SW 1271 (cell line): ENCODE measurements at places on chromosomes 5 and 9.

- DNase-seq = no peak
Measured at GRCh38 chr9:85700330-85700729, 41.4 kb downstream of the AGTPBP1 start.

- no peak for DNase-seq
Measured at GRCh38 chr5:110354915-110355644, 371.4 kb downstream of the TMEM232 start.

DNA sequence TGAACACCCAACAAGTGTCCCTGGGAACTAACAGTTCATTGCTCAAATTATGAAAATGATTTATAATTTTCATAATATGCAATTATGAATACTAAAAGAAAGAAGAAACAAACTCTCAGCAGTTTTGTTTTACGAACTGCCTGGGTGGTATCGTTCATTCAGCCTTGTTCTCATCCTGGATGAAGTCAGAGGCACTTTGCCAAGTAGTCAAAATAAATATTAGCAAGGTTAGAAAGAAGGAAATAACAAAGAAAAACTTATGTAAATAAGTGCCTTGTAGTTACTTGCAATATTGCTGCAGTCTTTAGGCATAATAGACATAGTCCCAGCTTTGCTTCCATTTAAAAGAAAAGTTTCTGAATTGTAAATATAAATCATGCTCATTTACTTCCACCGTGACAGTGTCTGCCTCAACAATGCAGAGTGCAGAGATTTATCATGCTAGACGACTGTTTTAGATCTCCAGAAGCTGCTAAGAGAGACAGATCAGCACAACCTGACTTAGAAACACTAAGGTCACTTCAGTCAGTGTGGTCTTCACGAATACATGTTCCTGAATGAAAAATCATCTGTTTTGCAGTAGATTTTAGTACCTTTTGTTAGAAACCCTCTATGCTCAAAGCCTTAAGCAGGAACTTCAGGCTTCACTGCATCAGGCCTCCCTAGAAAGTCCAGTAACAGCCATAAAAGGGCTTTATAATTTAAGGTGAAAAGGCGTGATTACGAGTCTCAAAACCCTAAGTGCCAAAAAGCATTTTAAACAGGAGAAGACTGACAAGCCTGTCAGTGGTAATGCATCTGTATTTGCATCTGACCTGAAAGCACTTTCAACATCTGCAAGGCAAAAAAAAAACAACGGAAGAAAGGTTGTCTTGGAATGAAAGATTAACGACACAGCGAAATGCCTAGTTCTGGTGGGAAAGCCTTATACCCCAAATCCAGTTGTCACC lies 92.1 kb downstream of the TMEM167A start:
- no peak for DNase-seq

DNA sequence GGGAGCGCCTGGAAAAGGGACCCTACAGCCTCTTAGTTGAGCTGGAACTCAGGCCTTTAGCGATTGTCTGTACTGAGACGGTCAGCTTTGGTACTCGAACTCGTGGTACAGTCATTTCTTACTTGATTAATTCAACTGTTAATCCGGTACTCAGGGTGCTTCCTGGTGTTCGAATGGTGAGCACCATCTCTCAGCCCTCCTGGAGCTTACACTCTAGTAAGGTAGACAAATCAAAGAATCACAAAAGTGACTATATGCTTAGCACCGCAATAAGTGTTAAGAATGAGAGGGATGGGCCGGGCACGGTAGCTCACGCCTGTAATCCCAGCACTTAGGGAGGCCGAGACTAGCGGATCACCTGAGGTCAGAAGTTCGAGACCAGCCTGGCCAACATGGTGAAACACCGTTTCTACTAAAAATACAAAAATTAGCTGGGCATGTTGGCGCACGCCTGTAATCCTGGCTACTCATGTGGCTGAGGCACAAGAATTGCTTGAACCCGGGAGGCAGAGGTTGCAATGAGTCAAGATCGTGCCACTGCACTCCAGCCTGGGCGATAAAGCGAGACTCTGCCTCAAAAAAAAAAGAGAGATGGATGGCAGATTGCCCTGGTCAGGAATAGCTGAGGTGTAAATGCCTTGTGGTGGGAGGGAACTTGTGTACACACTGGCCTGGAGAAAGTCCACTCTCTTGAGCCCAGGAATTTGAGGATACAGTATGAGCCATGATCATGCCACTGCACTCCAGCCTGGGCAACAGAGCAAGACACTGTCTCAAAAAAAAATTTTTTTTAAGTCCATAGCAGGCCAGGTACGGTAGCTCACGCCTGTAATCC lies 981 bp downstream of the TCOF1 start:
- DNase-seq = no peak

DNA sequence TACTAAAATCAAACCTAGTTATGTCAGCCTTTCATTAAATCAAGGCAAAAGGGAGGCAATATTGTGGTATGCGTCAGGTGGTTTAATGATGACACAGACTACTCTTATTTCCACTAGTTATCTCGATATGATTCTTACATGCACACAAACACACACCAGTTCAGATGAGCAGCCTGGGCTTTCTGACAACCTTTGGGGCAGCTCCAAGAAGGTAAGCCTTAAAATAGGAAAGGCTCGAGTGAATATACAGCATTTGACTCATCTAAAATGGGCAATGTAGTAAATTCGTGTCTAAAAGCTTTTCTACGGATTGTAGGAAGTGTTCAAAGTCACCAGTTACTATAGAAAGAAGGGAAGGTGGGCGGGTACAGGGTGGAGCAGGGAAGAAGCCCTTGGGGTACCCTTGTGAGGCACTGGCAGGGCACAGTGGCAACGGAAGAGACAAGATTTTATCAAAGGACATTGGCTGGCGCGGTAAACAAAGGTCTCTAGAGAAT lies 1.9 kb downstream of the ANKH start:
- no peak for DNase-seq

- no peak for DNase-seq
Measured at GRCh38 chr5:142717582-142718215, 31.8 kb upstream of the FGF1 start.

DNA sequence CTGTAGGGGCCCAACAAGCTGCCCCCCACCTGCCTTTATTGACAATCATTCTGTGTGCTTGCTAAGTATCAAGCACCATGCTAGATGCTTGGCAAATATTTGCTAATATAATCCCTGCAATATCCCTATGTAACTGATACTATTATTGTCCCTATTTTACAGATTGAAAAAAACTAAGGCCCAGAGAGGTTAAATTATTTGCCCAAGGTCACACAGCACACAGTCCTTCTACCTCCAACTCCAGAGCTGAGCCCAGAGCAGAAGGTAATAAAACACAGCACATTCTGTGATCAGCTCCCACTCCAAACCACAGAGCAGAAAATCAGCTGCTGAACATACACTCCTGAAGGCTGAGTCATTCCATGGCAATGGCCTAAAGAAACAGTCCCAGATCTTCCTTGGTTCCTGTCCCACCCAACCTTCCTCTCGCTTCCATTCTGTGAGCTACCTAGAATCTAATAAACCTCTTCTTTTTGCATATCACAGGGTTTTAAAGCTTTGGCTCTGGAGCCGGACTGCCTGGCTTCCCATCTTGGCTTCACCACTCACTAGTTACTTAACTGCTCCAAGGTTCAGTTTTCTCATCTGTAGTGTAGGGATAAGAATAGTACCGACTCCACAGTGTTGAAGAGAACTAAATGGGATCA lies 66.7 kb upstream of the ADRA1B start:
- no peak for DNase-seq

GRCh38 chr5:169629847-169630548 lies 7.1 kb upstream of the DOCK2 start:
- peak; percentile 43 for DNase-seq

GRCh38 chr5:136081217-136081591 lies 51.4 kb upstream of the SMAD5 start:
- no peak for DNase-seq

- DNase-seq = no peak
Measured at GRCh38 chr9:91746357-91746756, 203.7 kb downstream of the ROR2 start.

- no peak for DNase-seq
Measured at GRCh38 chr9:119086590-119086989, 282.6 kb downstream of the BRINP1 start.

- peak; percentile 81 for DNase-seq
Measured at GRCh38 chr9:113657765-113658544, 194.4 kb downstream of the RGS3 start.

GRCh38 chr5:32446630-32447029 lies 2.1 kb upstream of the ZFR start:
- no peak for DNase-seq

DNA sequence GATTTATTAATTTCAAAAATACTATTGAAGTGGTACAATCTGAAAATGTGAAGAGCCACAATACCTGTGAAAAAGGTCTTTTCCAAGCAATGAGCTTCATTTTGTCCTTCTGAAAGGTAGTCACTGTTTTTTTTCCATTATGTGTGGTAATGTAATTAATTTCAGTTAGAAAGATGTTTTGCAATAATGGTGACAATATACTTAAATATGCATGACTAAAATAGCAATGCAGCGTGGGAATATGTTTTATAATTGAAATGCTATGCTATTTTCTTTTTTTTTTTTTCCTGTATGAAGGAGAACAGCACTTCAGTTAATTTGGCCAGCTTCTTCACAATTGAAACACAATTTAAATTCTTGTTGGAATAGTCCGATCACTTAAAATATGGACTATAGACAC lies 41.9 kb downstream of the NPR3 start:
- no peak for DNase-seq

DNA sequence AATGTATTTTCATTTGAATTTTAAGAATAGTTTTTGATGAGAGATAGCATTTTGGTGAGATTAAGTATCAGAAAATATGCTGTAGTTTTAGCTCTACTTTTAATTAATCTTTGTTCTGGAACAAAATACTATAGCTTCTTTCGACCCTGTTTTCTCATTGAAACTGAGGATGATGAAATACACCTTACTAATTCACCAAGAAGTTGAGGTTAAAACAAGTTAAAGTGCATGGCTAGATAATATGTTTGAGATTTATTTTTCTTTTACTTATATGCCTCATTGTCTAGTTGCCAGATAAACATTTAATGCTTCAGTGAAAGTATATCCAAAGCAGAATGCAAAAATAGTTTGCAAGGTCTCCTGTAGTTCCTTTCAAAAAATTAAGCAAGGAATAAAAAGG lies 140.1 kb upstream of the KCNN2 start:
- DNase-seq = no peak

DNA sequence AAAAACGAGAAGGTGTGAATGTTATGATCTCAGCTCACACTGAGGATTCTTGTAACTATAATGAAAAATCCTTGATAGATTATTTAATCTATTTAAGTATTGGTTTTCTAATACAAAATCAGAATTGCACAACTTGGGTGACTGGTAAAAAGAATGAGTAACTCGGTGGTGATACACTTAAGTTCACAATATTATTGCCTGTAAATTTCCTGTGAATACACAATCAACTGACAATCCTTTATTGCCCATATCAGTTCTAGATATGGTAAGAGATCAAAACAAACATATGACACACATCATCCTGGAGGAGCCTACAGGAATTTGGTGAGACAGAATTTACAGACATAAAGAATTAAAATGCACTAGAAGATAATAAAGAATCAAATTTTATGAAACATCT lies 14.1 kb upstream of the LURAP1L start:
- no peak for DNase-seq

GRCh38 chr9:91162311-91162710 lies 199.4 kb downstream of the AUH start:
- no peak for DNase-seq

DNA sequence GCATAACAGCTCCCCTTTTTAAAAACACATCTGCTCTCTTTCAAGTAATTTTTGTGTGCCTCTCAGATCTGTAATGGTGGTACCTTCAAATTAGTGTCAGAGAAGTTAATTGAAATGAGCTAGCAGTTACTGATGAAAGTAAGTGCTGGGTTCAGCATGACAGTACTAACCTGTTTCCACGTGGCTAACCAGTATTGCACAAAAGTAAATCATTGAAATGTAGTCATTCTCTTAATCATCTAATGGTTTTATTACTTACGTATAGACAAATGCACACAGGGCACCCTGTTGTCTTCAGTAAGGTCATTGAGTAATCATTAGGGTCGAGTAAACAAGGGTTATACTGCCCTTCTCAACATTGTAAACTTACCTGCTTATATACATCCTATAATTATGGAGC lies 157.8 kb upstream of the PRR16 start:
- DNase-seq = no peak

- no peak for DNase-seq
Measured at GRCh38 chr9:18855656-18856055, 177.4 kb downstream of the SAXO1 start.

DNA sequence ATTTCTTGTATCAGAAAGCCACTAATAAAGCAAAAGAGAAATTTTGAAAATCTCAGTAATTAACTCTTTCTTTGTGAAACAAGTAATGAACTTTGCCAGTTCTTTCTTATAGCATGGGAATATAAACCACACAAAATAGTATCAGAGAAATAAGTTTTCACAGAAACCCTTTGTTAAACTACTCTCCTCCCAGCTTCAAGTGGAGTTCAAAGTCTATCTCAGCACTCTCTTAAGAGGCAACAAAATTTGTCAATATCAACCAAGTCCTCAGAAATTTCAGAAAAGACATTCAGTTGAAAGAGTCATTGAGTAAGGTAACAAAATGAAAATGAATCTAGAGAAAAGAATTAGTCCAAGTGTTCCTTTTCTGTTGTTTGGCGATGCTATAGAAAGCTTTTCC lies 89.3 kb downstream of the NTRK2 start:
- DNase-seq = no peak

GRCh38 chr5:140576776-140577201 lies 12.2 kb downstream of the SLC35A4 start:
- no peak for DNase-seq

GRCh38 chr5:176822041-176822792 lies 11.9 kb downstream of the UNC5A start:
- DNase-seq = peak; percentile 17

DNA sequence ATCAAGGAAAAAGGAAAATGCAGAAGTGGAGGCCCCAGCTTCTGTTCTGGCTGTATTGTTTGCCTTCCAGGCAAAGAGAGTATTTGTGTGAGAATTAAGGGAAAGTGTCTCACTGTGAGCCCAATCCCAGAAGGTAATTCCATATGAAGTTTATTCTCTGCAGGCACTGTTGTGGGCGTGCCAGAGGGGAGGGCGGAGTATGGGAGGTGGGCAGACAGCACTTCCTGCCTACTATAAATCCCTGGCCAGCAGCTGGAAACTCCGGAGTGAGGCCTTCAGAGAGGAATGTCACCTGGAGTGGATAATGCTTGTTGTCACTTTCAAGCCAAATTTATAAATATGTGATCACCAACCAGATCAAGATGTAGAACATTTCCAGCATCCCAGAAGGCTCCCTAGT lies 209.5 kb downstream of the ARHGAP26 start:
- DNase-seq = no peak

DNA sequence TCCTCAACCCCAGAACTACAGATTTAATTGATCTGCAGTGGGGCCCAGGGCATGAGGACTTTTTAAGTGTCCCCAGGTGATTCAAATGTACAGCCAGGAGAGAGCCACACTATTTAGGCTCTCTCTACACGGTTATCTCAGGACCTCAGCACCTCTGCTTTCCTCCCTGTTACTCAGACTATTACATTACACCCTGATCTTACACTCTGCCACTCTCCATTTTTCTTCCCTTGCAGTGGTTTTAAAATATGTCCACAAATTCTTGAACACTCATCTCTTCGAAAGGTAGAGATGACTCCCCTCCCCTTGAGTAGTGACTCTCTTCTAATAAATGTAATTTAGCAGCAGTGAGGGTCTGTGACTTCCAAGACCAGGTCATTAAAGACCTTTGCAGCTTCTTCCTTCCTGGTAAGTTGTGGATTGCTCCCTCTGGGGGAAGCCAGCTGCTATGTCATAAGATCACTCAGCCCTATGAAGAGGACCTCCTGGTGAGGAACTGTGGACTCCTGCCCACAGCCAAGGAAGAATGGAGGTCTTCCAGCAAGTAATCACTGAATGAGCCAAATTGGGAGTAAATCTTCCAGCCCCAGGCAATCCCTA lies 87.5 kb upstream of the SSBP2 start:
- DNase-seq = peak; percentile 56
